ENCODE measurements at places on chromosomes 2 and 18.

DNA sequence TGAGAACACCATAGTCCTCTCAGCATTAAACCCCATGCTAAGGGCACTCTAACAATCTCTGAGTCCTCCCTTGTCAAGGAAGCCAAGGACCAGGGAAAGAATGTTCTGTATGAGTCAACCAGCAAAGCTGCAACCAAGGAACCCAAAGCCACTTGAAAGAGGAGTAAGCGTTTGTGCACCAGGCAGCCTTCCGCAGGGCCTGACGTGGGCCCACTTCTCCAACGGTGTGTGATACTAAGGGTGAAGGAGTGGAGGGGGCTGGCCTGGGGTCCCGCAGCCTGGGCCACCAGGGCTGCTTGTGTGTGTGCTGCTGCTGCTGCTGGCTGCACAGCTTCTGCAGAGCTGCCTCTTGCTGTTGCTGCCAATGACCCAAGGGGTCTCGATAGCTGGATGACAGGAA lies 30.1 kb upstream of the GALNT14 start:
- no peak for DNase-seq

- DNase-seq = no peak
Observed at GRCh38 chr2:51778806-51779205, 746.9 kb upstream of the NRXN1 start.

DNA sequence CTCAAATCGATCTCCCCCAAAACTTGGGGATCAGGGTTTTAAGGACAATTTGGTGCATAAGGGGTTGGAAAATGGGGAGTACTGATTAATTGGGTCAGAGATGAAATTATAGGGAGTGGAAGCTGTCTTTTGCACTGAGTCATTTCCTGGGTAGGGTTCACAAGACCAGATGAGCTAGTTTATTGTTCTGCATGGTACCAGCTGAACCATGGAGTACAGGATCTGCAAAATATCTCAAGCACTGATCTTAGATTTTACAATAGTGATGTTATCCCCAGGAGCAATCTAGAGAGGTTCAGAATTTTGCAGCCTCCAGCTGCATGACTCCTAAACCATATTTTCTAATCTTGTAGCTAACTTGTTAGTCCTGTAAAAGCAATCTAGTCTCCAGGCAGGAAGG lies 73.1 kb downstream of the CPO start:
- no peak for DNase-seq

DNA sequence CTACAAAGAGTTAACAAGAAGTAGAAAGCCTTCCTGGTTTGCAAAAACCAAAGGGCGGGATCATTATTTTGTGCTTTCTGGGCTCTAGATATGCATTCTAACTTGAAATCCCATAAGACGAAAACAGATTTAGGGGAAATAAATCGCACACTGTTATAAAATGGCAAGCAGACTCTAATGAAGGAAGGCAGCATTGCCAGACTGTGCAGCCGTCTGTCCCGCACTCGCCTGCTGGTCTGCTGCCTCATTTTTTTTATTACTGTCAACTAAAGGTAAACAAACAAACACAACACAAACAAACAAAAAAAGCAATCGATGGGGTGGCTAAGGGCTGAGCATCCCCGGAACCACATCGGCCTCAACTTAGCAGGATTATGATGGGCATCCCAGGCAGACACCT lies 24.4 kb downstream of the ZNF521 start:
- DNase-seq = no peak

GRCh38 chr2:180130403-180130802 lies 123.3 kb upstream of the CWC22 start:
- DNase-seq = no peak

GRCh38 chr2:52695731-52696130 lies 1071.9 kb upstream of the CHAC2 start:
- no peak for DNase-seq

Measured in activated T-cell treated with anti-CD3 and anti-CD28 coated beads for 48 hours (primary cell).